Activated naive CD4-positive, alpha-beta T cell (primary cell): ENCODE measurements at places on chromosomes 7 and 10.

- DNase-seq, result no peak
Measured at GRCh38 chr7:41916450-41916927, 213.6 kb upstream of the INHBA start.

DNA sequence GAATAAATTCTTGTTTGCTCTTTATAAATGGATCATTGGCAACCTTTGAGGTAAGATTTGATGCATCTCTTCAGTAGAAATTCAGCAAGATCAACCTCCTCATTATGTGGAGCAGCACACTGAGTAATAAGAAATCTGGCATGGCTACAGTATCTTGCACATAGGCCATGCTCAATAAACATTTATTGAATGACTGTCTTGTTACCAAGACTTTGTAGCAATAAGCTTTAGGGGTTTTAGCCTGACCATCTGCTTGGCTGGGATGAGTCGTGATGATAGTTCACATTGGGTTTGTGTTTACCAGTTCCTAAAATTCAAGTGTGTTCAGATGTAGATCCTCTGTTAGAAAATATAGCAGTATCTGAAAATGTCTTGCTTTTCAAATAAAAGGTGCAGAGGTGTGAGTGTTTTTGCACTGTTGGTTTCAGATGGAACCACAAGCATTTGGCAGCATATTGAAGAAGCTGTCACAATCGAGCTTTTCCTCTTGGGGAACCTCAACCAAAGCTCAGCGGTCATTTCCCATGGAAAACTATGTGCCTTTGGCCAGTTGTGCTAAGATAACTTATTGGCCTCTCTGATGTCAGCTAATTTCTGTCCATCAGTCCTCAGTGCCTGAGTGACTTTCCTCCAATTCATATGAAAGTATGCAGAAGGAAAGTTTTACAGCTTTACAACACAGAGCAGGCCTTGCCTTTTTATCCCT, 442.6 kb downstream of the GFRA1 start:
- DNase-seq, result no peak

- no peak for DNase-seq
Measured at GRCh38 chr10:13820964-13821337, 234.2 kb downstream of the PRPF18 start.

- no peak for DNase-seq
Measured at GRCh38 chr7:73526896-73527821, 5.1 kb upstream of the BAZ1B start.

DNA sequence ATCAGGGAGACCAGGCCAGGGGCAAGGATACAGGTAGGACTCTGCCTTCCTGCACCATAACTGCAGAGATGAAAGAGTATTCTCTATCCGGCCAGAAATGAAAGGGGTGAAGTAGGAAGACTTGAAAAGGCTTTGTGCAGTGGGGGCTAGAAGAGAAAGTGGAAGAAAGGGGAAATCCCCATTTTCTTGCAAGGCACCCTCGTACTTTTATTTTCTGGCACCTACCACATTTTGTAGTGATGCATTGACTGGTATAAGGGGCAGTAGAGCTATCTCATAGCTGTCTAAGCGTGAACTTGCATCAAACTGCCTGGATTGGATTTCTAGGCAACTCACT, 752 bp upstream of the CAMK2G start:
- DNase-seq, result no peak

DNA sequence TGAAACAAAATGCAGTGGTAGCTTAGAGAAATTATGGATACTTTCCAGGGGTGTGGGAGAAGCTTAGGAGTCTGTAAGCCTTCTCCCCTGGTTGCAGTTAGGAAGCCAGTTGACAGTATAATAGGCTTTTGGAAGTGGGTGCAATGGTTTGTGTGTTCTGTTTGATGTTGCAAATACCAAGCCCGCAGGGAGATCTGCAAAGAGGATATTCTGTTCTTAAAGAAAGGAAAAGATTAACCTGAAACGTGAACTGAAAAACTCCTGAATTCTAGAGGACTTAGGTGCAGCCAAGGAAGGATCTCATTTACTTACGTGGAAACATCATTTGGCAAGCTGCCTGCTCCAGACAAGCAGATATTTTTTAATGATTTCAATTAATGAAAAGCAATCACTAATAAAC, 496.6 kb downstream of the AUTS2 start:
- no peak for DNase-seq

DNA sequence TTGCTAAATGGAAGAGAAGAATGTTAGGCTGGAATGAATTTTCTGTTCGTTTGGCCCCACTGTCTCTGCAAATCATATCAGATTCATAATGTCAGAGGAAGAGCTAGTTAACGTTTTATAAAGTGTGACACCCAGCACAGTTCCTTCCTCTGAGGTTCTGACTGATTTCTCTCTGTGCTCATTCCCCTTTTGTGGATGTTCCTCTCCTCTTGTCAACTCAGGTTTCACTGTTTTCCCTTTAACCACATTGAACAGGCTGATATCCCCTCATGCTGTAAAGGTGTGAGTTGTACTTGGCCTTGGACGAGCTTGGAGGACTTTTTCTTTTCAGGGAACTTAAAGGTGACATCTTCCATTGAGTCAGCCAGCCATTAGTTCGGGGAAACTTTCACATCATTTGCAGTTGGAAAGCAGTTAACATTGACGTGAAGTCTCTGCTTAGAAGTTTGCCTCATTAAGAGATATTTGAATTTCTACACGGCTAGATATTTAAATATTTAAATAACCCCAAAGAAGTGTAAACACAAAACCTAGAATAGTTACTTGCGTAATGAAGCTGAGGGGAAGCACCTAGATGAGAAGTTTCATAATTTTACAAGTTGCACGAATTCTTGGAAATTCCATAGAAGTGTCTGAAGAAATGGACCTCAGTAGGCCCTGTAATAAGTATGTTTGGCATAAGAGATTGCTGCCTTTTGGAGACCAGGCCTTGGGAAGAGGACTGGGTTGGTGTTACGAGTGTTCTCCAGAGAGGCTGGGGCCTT, 101.5 kb upstream of the EGR2 start:
- DNase-seq, result no peak

- no peak for DNase-seq
Measured at GRCh38 chr10:79507440-79508167, 4.7 kb upstream of the EIF5AL1 start.

DNA sequence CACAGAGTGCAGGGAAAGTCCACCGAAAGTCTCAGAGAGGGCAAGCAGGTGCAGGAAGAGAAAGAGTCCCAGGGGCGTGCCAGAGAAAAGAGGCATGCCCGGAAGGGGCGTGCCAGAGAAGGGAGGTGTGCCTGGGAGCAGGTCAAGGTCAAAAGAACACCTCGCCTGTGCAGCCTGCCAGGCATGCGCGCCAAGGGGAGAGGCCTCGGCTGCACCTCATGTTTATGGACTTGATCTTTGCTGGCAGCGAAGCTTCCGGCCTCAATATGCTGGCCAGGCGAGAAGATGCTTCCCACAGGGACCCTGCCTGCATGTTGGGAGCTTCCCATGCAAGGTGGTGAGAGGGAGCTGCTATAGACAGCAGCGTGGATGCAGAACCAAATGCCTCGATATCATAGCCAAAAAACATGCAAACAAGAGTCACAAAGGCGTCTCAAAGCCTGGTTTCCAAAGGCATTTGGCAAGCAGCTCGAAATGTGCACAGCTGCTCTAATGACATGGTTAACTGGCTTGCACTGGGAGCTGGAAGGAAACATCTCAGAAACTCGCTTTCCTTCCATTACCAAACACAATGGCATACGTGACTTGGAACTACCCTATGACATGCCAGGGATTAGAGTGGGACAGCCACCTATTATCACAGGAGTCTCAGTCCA, 192.5 kb upstream of the PPP2R2D start:
- DNase-seq, result no peak

DNA sequence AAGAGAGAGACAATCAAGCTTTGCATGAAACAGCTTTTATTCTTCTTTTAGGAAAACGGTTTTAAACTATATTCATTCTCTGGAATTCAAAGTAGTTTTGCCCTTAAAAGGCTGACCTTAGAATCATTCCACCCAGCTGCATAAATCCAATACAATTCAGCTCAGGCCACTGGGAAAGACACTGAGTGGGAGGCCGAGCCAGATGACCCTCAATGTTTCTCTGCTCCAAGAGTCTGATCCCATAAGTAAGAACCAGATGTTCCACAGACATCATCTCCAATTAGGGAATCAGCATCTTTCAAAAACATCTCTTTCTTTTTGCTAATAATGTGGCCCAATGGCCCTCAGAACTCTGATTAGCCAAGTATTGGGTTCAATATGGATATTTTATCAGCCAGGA, 26.1 kb downstream of the CREB3L2 start:
- no peak for DNase-seq

GRCh38 chr10:86190291-86190690, 176.3 kb downstream of the GRID1 start:
- DNase-seq, result no peak

GRCh38 chr10:119395280-119396007, 147.1 kb downstream of the RGS10 start:
- DNase-seq, result no peak

DNA sequence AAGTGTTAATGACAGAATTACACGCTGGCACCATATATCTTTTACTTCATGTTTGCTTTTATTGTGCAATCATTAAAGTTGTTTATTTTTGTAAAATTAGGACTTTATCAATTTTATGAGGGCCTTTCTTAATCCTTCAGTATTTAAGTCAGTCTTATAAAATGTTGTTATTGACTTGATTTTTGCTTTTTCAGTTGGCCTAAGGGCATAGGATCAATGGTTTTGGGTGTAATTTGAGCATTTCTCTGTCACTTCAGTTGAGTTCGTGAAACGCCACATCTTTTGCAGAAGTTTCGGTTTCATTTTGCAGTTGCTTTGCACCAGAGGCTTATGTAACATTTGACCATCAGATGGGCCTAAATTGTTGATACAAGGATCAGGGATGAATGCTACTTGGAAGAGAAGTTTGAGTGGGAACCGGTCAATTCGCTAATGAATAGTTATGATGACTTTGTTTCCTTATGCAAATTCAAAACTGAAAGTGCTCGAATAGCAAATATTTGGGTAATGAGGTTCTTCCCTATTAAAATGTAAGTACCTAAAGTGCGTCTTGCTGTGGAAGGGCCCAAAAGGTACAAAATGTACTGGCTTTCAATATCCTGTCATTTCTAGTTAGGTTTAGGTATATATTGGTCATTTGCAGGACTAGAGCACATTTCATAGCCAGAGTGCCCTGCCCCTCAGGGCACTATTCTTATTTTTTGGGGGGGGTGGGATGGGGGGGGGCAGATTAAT, 340.9 kb downstream of the LRMDA start:
- DNase-seq, result no peak

DNA sequence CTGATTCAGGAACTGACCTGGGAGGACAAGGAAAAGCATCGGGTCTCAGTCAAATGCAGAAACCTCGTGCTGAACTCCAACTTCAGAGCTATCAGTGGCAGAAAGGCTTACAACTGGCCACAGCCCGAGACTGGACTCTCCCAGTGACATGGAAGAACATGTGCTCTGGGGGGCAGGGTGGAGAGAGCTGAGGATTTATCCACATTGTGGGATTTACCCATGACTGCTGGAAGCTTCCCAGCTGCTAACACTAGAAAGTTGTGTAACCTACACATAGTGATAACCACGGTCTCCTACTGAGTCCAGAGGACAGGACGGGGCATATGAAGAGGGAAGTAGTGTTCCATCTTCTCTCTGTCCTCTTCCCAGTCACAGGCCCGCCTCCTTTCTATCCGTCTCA, 103.4 kb downstream of the ITIH5 start:
- DNase-seq, result no peak

GRCh38 chr10:93745408-93746065, 12.2 kb upstream of the LGI1 start:
- DNase-seq, result no peak

GRCh38 chr10:131859341-131860020, 41.3 kb upstream of the PPP2R2D start:
- no peak for DNase-seq

DNA sequence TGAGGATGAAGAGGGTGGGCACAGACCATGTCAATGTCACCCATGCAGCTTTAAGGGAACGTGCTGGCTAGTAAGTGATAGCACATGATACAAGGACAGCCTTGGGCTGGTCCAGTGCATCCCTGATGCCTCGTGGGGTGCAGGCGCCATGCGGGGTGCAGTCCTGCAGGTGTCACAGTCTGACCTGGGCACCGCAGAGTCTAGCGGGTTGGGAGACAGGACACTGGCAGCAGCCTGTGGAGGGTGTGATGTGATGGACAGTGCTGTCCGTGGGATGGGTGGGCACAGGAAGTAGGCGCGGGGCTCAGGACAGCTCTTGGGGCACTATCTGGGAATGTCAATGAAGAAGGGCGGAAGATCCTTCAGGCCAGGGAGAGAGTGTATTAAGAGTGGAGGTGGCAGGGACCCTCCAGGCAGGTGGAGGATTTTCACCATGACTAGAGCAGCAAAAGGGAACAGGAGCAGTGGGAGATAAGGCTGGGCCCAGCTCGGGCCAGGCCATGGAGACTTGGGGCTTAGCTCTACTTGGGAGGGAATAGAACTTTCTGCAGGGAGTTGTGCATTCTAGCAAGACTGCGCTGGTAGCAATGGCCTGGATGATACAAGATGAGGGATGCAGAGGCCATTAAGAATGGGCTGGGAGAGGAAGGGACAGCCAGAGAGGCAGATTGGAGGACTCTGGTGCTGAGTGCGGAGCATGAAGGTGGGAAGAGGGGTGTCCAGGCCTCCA, 122.5 kb downstream of the PTPN20 start:
- DNase-seq, result no peak

DNA sequence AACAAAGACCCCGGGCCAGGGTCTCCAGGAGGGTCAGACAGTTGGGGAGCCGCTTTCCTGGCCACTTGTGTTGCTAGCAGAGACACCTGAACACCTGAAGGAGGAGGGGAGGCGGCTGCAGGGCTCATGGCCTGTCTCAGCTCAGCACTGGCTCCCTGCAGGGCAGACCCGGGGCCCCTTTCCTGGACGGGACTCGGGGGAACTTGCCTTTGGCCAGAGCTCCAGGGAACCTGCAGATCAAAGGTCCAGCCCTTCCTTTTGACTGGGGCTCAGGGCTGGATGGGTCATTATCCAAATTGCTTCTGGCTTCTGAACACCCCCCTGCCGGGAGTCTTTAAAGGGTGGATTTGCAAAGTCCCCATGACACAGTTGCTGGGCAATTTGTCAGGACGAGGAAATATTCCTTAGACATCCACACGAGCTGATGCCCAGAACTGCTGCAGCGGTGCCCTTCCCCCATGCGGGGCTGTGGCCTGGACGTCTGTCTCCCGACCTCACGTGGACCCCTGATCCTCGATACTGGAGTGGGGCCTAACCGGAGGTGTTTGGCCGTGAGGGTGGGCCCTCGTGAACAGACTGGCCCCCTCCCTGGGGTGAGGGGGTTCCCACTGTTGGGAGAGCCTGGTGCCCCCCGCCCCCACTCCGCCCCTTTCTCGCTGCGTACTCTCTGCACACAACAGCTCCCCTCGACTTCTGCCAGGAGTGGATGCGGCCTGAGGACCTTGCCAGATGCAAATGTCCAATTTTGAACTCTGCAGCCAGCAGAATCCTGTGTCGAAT, 194.3 kb downstream of the ELFN1 start:
- DNase-seq, result no peak
